ENCODE measurements at places on chromosomes 11 and 22.

DNA sequence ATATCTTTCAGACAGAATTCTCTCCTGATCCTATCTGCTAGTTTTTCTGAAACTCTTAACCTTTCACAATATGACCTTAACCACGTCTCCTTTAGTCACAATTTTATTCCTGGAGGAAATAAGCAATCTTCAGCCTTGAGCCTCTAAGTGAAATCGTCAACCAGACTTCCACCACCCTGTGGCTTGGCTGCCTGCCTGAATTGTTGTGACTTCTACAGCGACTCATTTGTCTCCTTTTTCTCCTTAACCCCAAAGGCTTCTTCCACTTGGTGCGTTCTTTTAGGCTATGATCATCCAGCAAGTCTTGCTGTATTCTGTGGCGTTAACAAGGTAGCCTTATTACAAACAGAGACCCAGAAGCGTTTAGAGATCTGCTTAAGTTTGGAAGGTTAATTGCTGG, 535.1 kb upstream of the ARHGAP42 start:
- no peak for DNase-seq

DNA sequence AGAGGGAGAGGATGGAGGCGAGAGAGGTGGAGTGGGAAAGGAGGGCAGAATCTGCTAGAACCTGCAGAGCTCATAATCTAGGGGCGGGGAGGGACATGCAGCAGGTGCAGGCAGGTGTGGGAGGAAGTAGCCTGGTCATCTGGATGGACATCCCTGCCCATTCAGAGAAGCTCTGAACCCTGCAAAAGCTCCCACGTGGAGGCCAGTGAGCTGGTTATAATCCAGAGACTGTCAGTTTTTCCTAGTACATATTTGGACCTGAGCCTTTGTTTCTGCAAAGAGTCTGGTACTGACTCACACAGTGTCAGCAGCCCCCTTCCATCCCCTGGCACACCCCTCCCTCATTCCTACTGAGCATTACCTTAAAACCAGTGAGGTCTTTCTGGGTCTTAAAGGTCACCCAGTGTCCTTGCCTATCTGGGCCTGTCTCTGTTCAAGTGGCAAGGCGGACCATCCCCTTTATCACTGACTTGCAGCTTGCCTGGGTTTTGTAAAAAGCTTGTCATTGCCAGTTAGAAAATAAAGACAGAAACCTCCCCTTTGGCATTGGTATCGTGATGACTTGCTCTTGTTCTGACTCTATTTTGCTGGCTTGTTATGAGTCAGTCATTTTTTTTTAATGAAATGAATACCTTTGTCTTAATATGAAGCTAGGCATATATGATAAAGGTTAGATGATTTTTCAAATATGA, 26.1 kb downstream of the PTPRJ start:
- DNase-seq, result no peak

- no peak for DNase-seq
Observed at GRCh38 chr22:21991774-21992173, 9.2 kb upstream of the TOP3B start.

DNA sequence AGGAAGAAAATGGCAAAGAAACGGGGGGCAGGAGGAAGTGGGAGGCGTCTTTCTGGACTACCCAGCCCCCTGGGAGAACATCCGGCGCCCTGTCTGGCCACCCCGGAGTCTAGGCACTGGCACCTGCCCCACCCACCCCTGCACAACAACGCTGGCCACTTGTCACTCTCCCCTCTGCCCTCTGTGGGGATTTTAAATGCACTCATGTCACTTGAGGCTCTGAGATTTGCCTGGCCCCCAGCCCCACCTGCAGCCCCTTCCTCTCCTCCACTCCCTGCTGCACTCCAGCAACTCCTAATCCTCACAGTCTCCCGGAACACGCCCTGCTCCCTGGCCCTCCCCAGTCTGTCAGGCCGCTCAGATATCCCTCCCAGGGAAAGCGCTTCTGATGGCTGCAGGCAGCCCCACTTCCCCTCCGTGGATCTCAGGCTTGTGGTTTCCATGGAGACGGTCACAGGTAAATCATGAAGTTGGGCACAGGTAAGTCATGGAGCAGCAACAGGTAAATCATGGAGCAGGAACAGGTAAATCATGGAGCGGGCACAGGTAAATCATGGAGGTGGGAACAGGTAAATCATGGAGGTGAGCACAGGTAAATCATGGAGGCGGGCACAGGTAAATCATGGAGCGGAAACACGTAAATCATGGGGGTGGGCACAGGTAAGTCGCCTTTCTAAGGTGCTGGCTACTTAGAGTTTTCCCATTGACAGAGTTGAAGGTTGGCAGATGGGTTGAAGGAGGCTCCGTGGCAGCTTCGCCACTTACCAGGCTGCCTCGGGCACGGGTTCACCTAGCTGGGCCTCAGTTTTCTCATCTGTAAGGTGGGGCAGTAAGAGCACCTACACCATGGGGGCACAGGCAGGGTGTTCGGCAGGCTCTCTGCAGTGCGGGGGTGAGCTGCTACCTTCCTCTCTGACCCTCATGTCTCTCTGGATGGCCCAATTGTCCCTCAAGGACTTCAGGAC, 79.0 kb upstream of the SHISAL1 start:
- DNase-seq, result no peak

DNA sequence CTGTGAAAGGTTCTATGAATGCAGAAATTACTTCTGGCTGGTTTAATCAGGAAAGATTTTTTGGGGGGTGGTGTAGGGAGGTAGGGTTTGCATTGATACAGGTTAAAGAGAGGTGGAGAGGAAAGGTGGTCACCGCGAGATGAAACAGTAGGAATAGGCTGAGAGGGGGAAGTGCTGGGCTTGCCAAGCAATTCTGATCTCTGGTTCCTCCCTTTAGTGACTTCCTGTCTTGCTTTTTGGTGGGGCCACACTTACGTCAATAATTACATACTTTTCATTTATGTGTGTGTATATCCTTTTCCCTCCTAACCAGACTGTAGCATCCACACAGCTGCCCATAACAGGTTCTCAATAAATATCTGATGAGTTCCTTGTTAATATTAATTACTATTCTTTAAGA, 120.0 kb downstream of the CTNND1 start:
- no peak for DNase-seq

- no peak for DNase-seq
Observed at GRCh38 chr22:25770333-25770732, 28.3 kb downstream of the MYO18B start.

GRCh38 chr11:45333001-45333971, 47.1 kb upstream of the SYT13 start:
- DNase-seq, result no peak

- DNase-seq, result no peak
Observed at GRCh38 chr11:61968758-61969390, 1.4 kb upstream of the FTH1 start.

- DNase-seq, result no peak
Observed at GRCh38 chr11:117641008-117641915, 155.8 kb downstream of the DSCAML1 start.

DNA sequence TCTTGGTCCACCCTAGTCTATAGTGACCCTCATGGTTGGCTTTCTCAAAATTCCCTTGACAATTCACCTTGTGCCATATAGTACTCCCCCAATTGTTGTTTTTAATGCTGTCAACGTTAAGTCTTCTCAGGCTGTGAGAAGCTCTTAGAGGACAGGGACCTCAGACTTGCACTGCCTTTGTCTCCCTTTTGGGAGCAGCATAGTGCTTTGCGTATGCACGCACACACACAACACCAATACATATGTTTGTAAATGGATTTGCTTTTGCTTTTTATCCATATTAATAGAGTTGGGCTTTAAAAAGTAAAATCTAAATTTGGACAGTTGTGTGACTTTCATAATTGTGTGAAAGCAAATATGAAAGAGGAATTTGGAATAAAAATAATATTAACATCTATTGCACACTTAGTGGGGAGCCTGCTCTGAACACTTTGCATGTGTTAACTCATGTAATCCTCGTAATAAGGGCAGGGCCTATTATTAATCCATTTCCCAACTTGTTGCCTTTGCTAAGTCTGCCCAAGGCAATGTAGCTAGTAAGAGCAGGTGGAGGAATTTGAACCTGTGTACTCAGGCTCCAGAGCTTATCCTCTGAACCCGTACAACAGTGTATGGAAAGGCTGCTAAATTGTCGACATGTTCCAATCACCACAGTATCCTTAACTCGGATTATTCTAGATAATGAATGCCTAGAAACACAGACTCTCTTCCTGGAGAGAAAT, 257.7 kb upstream of the NARS2 start:
- DNase-seq, result no peak

- no peak for DNase-seq
Observed at GRCh38 chr11:64903291-64903833, 13.6 kb downstream of the ATG2A start.

DNA sequence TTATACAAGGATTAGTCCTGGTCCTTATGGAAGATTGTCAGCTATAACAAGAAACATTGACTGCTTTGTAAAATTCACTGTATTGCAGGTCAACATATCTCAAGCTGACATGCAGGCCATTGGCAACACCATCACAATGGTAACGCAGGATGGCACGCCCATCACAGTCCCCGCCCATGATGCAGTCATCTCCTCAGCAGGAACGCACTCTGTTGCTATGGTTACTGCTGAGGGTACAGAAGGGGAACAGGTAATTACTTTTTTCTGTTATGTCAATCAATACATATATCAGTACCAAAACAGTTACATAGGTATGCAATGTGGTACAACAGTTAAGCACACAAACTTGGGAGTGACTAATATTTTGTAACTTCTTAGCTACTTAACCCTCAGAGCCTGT, 55.3 kb downstream of the ZNF143 start:
- no peak for DNase-seq

GRCh38 chr22:37472418-37473006, 13.7 kb downstream of the MFNG start:
- no peak for DNase-seq

- no peak for DNase-seq
Observed at GRCh38 chr11:27012234-27012921, 18.5 kb downstream of the FIBIN start.

DNA sequence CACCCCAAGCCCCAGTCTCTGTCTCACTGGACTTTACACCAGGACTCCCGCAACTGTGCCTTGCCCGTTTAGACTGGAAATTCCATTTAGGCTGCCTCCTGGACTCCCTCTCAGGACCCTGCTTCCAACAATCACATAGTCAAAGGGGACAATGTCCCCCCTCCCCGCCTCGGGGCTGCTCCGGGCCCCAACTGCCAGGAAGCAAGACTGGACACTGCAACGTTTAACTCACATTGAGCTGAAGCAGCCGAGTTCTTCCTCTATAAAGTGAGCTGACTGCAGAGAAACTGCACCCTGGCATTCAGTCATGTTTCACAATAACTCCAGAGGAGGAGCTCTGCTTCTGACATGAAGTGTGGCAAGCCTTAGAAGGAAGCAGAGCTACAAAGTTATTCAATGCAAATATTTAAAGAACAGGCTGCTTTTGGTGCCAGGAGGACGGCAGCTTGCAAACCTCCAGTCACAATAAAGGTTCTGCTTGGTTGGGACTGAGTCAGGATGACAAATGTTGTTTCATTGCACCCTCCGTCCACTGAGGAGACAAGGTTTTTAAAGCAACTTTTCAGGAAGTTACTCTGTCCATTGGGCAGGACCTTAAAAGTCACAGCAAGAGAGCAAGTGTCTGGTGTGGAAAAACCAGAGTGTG, 19.9 kb downstream of the PACSIN2 start:
- peak; percentile 81 for DNase-seq

- no peak for DNase-seq
Observed at GRCh38 chr11:4704054-4704789, at the start of gene MMP26. Gene MMP26, plus strand, starts transcription at chr11:4704784.

- no peak for DNase-seq
Observed at GRCh38 chr11:16897470-16898061, 116.6 kb downstream of the PLEKHA7 start.

GRCh38 chr11:115802641-115803040, 298.4 kb upstream of the CADM1 start:
- no peak for DNase-seq

DNA sequence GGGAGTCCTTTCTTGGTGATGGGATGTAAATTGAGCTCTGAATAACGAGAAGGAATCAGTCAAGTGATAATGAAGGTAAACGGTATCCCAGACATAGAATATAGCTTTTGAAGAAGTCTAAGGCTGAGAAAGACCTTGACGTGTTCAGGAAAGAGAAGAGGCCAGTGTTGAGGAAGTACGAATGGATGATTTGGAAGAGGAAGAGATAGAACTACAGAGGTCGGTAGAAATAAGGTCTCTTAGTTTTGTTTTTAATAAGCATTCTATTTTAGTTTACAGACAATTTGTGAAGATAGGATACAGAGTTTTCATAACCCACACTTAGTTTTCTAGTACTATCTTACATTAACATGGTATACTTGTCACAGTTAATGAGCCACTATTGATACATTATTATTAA, 1598.1 kb downstream of the FAM181B start:
- no peak for DNase-seq

DNA sequence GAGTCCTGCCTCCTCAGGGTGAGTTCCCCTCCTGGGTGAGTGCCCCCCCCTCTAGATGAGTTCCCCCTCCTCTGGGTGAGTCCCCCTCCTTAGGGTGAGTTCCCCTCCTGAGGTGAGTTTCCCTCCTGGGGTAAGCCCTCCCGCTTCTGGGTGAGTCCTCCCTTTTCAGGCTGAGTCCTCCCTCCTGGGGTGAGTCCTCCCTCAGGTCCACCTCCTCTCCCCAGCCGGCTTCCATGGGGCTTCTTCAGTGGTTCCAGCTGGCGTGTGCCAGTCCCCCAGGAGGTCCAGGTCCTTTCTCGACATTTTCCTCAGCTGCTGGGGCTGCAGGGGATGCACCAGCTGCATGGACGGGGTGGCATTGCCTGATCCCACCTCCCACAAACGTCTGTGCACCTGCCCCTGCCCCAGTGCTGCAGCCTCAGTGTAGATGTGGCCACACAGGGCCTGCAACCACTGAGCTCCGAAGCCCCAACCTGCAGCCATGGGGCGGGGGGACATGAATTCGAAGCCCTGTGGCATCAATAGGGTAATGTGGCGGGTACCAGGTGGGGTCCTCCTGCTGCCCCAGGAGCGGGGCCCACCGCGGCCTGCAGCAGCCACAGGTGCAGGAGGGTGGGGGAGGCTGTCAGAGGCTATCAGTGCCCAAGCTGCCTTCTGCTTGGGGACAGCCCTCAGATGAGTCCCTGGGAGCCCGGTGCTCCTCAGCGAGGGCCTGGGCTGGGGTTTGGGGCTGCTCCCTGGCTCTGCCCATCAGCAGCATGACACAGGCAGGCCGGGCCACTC, 101.3 kb upstream of the FGF3 start:
- no peak for DNase-seq
